ENCODE measurements at places on chromosomes 2 and 18. TPM values are rescaled to one million over a fixed set of nuclear protein-coding genes. Genes with fewer than 3 reads are reported as not detected.

Gene GKN1
- not detected for polyA plus RNA-seq

Gene CD8A
- polyA plus RNA-seq: 0.65 TPM

DNA sequence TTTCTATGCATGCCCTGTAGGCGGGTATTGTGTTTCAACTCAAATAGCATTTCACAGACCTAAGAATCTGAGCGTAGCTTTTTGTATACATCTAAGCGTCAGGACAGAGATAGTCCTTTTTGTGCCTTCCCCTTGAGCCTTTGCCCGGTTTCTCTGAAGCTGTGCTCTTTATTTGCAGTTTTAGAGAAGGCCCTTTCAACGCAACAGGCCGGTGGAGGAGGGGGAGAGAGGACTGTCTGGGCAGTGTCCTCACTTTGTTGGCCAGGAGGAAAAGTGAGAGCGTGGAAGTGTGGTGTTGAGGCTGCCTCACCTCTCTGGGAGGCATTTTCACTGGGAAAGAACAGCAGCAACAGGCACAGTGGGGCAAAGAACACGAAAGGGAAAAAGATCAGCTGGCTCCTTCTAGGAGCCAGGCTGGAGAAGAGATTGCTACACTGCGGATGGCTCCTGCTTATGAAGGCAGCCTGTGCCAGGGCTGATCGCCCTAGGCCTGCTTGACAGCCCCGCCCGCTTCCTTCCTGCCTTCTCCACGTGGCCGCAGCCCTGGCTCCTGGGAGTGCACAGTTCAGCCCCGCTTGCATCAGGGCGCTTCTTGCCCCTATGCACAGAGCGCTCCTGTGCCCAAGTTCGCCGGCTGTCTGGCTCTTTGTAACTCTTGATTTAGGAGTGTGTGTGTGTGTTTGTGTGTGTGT is 195.6 kb upstream of the POU3F3 start:
- peak; percentile 89 for DNase-seq

DNA sequence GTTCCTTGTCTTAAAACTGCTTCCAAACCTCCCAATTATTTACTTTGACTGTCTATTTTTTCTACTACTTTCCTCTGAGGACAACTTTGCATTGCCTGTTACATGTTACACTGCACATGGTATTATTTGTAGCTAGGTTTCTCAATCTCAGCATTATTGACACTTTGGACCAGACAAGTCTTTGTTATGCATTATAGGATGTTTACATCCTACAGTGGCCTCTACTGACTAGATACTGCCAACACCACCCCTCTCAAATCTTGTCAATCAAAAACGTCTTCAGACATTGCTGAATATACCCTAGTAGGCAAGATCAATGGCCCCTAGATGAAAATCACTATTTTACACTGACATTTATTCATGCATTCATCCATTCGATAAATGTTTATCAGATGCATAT is 129.6 kb upstream of the DNAJC10 start:
- DNase-seq: no peak

GRCh38 chr2:61059382-61059781 is 6.3 kb upstream of the SANBR start:
- no peak for DNase-seq

DNA sequence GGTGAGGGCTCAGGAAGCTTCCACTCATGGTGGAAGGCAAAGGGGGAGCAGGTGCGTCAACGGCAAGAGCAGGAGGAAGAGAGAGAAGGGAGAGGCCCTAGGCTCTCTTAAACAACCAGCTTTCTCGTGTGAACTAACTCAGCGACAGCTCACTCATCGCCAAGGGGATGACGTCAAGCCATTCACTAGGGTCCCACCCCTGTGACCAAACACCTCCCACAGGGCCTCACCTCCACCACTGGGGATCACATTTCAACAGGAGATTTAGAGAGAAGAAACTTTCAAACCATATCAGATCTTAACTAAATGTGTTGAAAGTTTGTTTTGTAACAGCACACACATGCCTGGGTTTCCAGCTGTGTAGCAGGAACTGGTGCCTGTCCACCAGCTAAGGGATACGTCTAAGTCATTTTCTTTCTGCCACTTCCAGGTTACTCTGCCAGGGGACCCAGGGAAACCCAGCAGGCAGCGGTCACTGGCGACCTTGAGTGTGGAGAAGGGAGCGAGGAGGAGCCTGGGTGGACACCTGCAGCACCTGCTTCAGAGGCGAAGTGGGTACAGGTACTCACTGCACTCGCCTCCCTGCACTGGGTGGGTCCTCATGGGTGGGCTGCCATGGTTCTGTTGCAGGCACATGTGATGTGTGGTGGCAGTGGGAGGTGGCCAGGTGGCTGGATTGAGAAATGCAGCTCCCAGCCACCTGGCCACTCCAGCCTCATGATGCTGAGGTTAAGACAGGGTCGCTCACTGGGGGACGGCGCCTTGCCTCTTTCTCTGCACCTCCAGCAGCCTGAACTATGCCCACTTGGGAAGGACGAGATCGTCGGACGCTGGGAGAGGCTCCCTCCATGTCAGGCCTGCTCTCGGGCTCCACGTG is 8.4 kb upstream of the GPC1 start:
- DNase-seq: peak; percentile 40

DNA sequence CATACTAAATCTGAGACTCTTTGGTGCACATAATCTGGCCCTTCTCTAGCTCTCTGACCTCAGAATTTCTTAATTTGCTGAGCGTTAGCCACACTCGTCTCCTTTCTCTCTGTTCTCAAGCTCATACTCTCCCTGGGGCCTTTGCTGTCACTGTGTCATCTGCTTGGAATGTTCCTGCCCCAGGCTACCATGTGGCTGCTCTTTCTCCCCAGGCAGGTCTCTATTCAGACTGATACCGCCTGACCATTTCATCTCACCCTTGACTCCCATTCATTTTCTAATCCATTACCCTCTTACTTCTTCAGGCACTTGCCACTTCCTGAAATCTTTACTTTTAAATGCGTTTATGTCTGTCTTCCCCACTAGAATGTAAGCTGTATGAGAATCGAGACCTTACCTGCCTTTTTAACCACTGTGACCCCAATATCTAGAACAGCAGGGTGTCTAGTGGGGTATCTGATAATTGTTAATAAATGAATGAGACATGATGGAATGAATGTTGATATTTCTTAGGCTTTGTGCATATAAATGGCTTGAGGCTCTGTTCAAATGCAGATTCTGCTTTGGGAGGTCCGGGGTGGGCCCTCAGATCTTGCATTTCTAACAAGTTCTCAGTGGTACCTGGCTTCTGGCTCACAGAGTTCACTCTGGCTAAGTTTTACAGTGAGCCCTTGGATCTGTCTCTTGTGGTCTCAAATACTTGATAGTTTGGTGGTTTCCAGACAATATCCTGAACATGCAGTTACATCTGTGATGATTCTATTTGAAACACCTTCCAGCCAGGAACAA is 89.9 kb upstream of the EPC2 start:
- DNase-seq: no peak

DNA sequence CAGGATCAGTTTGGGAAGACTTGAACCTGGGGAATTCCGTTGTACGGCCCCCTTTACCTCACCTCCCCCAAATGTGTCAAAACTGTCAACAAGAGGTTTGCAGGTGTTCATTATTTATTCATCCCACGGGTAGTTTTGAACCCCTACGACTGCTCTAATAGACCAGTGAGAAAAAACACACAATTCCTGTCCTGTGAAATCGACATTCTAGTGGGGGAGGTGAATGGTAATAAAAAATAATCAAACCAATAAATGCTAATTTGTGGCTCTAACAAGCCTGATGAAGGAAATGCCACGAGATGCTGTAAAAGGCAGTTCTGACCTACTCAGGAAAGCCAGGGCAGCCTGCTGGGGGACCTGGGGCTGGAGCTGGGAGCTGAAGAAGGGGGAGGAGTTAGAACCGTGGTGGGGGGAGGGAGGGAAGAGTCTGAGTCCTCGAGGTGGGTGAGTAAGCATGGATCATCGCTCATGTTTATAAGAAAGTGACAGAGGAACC is 463 bp upstream of the DNAJB2 start:
- no peak for DNase-seq

- no peak for DNase-seq
These were observed 27.7 kb upstream of the PUM2 start for GRCh38 chr2:20378341-20378740.
